NCI-H187 (cell line): ENCODE measurements at places on chromosomes 6 and 20.

- no peak for DNase-seq
Measured at GRCh38 chr6:13559968-13560650, 14.3 kb upstream of the SIRT5 start.

- no peak for DNase-seq
Measured at GRCh38 chr20:44022464-44022863, 107.8 kb downstream of the TOX2 start.

- no peak for DNase-seq
Measured at GRCh38 chr6:63652980-63653379, 17.4 kb downstream of the PHF3 start.

GRCh38 chr6:101545191-101545590, 151.7 kb downstream of the GRIK2 start:
- DNase-seq: no peak

DNA sequence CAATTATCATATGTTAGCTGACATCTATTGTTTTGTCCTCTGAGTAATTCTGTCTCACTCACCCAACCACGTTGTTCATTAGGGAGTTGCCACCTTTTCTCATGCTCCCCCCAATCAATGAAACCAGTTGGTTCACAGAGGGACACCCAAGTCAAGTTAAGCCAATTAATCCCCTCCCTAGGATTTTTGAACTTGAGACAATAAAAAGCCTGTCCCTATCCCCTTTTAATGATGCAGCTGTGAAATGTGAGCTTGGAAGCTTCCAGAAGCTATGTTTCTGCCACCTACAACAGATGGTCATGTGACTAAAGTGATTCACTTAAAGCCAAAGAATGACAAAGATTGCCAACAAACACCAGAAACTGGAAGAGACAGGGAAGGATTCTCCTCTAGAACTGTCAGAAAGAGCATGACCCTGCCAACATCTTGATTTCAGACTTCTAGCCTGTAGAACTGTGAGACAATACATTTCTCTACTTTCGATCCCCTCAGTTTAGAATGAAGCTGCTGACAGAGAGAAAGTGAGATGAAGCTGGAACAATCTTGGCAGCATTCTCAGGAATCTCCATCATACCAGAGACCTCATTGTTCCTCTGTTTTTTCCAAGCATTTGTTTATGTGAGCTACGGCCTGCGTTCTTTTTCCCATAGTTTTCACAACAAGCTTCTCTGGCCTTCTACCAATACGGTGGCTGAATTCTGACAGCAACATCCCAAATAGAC, 57.8 kb upstream of the TPD52L1 start:
- DNase-seq: no peak

DNA sequence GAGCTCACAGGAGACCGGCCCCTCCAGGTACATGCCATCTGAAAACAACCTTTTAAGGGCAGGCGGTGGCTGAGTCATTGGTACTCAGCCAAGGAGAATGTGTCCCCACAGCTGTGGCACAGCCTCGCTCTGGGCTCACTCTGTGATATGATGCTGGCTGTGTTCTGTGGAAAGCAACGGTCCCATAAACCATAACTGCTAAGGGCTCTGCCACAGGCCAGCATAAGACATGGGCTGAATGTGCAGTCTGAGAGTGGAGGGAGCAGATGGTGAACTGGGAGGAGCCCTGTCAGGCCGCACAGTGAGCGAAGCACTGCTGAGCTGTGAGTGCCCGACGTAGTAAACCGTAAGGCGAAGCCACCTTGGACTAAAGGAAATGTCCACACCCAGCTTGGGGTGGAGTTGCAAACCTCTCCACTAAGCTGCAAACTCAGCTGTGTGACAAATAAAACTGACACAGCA, 375.8 kb downstream of the THBS2 start:
- DNase-seq: no peak

DNA sequence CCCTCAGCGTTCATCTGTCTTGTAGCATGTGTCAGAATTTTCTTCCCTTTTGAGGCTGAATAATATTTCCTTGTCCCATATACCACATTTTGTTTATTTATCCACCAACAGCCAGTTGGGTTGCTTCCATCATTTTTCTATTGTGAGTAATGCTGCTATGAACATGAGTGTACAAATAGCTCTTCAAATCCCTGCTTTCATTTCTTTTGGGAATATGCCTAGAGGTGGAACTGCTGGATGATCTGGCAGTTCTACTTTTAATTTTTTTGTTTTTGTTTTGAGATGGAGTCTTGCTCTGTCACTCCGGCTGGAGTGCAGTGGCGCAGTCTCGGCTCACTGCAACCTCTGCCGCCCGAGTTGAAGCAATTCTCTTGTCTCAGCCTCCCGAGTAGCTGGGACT, 64.7 kb downstream of the SASH1 start:
- no peak for DNase-seq

DNA sequence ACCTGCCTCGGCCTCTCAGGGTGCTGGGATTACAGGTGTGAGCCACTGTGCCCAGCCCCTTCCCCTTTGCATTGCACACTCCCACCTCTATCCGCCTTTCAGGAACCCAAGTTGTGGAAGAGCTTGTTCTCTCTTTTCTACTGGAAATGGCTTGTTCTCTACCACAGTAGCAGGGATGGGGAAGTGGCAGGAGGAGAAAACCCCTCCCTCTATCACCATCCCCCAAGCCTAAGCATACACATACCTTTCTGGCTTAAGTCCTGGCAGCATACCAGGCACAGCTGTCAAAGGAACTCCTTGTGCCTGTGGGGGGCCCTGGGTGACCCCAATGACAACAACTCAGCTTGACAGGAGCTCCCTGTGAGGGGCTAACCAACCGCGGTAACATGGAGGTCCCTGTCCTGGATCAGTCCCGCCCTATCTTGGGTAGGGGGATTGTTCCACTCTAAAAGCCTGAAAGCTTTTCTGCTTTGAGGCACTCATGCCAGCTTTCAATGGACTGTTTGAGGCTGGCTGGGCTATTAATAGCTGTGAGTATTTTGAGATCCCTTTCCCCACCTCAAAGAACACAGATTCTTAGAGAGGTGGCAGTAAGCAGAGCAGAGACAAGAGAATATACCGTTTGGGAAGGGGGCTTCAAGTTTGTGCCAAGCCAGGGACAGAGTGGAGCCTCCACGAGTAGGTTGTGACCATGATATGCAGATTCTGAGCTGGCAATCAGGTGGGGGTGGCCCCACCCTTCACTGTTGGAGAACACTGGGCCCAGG, 2.3 kb downstream of the KLHDC3 start:
- DNase-seq: no peak

GRCh38 chr20:33474097-33474873, 15.6 kb upstream of the CBFA2T2 start:
- DNase-seq: no peak

DNA sequence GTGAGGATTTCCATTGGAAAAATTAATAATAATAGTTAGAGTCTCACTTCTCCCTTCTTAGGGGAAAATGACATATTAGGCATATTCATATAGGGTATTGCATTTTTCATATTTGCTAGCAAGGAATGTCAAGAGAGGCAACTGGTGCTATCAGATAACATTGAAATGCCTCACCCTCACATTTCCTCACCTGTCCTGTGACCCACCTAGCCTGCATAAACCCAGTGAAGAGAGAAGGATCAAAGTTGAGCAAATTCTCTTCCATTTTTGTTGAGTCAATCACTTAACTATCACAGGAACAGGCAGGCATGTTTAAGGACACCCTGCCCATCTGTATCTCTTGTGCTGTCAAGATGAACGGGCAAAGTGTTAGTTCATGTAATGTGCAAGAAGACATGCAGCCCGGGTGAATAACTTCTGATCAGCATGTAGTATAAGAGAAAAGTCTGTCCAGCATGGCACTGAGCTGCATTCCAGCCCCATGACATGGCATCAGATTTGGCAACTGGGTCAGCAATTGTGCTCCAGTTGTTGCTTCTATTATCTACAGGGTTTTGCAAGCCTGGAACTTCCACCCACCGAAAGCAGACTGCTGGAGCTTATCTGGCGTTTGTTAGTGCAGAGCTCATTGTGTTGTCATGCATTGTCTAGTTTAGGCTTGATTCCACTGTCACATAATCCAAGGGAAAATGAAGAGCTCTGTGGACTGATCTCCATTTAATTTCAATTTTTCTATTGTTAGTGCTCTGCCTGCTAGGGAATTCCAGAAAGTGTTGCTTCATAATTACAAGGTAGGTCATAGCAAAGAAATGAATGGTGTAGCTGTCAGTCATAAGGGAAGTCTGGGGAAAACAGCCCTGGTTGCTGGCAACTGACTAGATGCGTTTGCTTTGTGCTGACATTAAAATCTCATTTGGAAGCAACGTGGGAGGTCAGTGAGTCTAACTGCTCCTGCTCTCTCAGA, 138.4 kb upstream of the TNFAIP3 start:
- DNase-seq: no peak

- DNase-seq: no peak
Measured at GRCh38 chr6:37731371-37731770, 33.7 kb upstream of the MDGA1 start.

DNA sequence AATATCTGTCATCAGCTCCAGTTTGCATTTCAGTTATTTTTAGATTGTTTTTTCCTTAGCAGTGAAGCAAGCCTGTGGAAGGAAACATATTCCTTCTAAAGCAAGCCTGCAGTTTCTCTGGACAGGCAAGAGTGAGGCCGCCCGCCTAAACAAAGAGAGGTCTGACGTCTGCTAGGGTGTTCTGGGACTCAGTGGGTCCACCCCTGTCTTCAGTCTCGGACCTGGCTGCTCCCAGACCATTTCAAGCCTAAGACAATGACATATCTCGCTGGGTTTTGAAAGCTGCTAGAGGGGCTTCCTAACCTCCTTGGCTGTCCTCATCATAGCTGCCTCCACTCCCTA, 36.8 kb upstream of the RNF24 start:
- DNase-seq: no peak

GRCh38 chr6:88454658-88455057, 288.5 kb upstream of the CNR1 start:
- DNase-seq: no peak

DNA sequence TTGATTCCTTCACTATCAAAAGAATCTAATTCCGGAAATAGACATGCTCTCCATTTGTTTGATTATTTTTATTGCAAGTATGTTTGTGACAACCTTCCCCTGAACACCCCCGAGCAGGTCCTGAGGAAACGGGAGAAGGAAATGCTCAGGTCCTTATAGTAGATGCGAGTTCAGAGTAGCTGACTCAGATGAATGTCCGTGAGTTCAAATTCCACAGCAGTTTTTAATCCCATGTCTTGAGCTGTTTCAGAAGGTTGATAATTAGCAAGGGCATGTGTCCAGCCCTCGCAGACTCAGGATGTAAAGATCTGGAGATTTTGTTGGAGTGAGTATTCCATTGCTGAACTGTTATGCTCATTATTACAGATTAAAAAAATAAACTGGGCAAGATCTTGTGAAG, 169.3 kb downstream of the BCAS1 start:
- no peak for DNase-seq

DNA sequence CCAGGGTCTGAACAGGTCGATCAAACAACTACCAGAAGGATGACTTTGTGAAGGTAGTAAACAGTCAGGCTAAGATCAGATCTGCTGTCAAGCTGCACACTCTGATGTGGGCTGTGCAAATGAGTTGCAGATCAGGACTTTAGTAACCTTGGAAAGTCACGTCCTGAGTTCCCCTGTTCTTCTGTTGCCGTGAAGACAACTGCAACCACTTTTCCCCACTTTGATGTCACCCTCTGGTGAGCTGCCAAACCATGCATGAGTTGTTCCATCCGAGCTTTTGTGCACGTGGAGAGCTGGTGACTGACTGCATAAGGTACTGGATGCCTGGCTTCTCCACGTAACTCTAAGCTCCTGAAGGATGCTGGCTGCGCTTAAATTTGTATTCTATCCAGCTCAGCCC, 111.0 kb downstream of the CD83 start:
- no peak for DNase-seq

DNA sequence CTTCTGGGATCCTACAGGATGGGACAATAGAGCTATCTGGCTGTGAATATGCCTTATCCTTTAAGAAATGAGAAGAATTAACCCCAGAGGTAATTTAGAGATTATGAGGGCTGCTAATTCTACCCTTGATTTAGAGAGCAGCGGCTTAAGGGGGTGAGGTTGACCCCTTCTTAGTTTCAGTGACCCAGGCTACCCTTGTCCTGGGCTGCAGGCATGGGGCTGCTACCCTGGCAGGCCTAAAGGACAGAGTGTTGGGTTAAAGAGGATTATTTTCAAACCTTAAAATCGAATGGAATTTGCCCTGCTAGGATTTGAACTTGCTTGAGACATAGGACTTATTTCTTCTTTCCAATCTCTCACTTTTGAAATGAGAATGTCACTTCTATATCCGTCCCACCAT, 1343.4 kb downstream of the HACE1 start:
- DNase-seq: no peak

- DNase-seq: no peak
Measured at GRCh38 chr6:30363459-30363858, 18.5 kb downstream of the RPP21 start.

- no peak for DNase-seq
Measured at GRCh38 chr6:92777146-92777740, 642.1 kb downstream of the EPHA7 start.

GRCh38 chr6:8215631-8216030, 113.3 kb upstream of the EEF1E1 start:
- no peak for DNase-seq

DNA sequence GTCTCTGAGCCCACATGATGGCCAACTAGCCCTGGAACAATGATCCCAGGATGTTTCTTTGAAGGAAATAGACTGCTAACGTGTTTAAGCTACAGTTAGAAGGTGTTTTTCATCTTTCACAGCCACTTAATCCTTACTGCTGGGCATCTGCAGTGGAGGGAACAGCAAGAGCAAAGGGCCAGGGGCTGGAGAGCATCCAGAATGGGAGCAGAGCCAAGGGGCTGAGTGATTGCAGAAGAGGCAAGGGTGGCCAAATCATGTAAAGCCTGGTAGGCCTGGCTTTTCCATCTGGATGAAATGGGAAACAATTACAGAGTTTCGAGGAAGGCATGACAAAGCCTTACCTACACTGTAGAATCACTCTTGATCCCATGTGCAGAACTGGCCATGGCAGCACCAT, 18.7 kb upstream of the LAMP5 start:
- DNase-seq: no peak

DNA sequence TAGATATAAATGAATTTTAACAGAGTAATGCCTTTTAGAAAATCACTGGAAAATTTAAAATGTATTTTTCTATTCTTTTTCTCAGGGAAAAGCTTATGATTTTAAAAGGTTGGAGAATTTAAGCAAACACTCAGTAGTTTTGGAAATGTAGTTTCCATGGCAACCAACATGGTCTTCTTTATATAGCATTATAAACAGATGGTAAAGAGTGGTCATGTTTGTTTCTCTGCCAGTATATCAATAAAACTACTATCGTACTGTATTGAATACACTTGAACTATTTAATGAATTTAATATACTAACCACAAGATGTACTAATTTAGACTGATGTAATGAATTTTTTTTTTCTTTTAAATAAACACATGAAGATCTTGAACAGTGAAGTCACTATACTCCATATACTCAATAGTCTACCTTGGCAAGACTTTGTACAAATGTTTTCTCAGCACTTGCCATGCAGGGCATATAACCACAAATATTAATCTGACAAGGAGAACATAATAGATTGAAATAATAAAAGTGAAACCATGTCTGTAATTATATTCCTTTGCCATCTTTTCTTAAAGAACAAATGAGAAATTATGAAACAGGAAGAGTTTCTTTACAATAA, 105.5 kb downstream of the PDSS2 start:
- DNase-seq: no peak

- DNase-seq: no peak
Measured at GRCh38 chr6:42387336-42387735, 64.4 kb downstream of the TRERF1 start.
